GM23248 (cell line): ENCODE measurements at places on chromosomes 16 and 17.

DNA sequence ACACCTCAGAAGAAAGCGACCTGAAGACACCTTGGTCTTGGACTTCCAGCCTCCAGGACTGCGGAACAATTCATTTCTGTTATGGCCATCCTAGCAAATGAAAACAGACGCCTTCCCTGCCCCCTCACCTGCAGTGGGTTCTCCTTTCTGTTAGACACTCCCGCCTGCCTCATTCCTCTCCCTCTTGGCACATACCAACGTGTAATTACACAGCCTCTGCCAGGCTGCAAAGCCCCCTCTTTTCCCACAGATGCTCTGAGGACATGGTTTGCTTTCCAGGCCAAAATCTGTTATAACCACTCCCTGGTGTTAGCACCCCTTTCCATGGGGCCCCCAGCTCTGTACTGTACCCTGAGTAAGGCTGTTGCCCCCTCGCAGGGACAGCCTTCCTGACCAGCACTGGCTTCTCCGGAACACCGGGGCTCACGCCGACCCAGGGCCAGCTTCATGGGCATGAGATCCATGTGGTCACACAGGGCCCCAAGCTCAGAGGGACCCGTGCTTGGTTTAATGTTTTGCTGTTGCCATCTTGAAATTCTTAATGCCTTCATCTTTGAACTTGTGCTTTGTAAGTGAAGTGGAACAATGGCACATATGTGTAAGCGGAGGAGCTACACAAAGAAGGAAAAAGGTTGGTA lies 64.1 kb downstream of the SDK2 start:
- DNase-seq, result no peak

- no peak for DNase-seq
These were observed 18.4 kb downstream of the NPIPA1 start for GRCh38 chr16:14955546-14956231.

DNA sequence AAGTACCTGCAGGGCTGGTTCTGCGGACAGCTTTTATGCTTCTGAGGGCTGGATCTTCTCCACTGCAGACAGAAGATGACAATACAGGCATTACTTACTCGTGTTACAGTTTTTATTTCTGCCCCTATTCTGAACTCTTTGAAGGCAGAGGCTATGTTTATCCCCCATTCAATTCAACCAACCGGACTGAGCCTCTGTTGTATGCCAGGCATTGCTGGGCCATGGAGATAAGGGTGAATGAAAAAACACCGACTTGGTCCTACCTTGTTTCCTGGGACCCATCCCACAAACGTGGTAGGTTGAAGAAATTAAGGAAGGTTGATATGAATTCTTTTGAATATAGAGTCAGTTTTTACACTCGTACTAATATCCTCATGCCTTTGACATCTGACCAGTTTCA lies 10.0 kb upstream of the HP start:
- DNase-seq, result no peak

GRCh38 chr17:40553694-40554534 lies 11.4 kb downstream of the CCR7 start:
- DNase-seq, result peak; percentile 87

DNA sequence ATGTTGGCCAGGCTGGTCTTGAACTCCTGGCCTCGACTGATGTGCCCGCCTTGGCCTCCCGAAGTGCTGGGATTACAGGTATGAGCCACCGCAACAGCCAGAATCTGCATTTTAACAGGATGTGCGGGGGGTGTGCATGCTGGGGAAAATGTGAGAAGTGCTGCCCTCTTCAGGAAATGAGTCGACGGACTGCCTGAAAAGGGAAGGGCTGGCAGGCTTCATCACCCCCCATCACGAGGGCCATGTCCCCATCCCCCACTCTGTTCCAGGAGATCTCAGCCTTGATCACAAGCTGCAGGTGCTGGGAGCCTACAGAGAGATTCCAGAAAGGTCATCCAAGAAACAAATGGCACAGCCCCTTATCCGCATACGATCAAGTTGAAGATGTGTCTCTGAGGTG lies 195.3 kb upstream of the RPL38 start:
- peak; percentile 11 for DNase-seq

- DNase-seq, result peak; percentile 27
These were observed 105.3 kb downstream of the SPECC1 start for GRCh38 chr17:20114466-20114865.

DNA sequence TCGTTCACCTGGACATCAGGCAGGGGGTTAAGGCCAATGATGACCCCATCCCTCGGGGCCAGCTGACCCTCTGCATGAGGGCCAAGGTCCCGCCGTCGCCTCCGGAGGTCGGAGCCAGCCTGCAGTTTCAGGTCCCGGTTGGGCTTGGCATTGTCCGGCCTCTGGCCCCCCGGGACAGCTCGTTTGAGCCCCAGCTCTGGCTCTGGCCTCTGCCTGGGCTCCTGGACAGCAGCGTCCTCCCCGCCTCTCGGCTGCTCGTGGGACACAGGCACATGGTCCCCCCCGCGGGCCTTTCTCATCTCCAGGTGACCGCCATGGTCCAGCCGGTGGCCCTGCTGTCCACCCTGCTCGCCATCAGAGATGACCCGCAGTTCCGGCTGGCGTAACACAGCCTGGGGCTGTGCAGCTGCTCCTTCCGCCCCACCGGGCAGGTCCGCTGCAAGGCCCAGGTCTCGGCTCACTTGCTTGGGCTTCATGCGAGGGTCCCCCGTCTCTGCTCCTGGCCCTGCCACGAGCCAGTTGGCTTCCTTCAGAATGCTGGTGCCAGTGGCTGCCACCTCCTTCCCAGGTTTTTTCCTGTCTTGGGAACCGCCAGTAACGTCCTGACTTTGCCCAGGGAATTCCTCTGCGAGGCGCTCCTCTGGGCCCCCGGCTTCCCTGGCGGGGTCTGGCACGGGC lies 6.7 kb downstream of the NDUFAF8 start:
- DNase-seq, result no peak

DNA sequence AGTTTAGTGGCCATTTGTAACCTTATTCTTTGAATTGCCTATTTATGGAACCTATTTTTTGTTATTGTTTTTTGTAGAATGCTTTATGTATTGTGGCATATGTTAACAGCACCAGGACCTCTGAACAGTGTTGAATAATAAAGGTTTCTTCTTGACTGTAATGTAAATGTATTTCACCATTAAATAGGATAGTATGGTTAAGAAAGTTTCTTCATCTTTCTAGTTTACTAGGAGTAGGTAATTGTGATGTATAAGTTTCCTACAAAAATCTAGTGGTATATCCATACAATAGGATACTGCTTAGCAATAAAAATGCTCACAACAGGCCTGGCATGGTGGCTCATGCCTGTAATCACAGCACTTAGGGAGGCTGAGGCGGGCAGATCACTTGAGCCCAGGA lies 52.3 kb downstream of the TAOK1 start:
- DNase-seq, result no peak

DNA sequence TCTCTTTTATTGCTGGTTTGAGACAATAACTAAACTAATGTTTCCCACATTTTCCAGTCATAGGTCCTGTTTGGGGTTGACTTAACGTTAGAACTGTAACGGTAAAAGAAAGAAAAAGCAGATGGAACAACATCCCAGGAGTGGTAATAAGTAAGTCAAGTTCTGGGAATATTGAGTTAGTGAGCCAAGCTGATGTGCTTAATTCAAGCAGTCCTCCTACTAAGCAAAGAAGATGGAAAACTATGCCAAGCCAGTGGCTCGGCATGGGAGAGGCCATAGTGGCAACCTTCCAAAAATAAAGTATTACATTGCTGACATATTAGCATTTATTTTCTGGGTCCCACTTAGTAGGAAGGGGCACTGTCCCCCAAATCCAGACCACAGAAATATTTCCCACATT lies 161.7 kb upstream of the CDH5 start:
- DNase-seq, result peak; percentile 64

GRCh38 chr16:21134053-21134452 lies 16.6 kb downstream of the DNAH3 start:
- DNase-seq, result no peak

DNA sequence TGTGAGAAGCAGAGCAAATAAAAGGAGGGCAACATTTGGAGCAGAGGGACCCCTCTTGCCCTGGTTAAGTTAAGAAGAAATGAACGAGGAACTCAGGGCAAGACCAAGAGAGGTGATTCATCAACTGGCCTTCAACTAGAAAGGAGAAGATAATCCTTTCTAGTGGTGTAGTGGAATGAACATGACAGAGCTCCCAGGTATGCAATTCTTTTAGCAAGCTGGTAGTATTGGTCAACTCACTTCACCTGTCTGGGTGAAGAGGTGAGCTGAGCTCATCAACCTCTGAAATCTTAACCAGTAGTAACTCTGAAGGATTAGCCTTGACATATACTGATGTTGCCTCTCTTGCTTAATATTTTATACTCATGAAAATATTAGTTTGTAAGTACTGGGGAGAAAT lies 1024.7 kb upstream of the GOT2 start:
- no peak for DNase-seq

GRCh38 chr16:85686912-85687591 lies 1.7 kb downstream of the GINS2 start:
- DNase-seq, result no peak

- DNase-seq, result peak; percentile 93
These were observed 91.1 kb downstream of the SMG6 start for GRCh38 chr17:2212400-2212981.

DNA sequence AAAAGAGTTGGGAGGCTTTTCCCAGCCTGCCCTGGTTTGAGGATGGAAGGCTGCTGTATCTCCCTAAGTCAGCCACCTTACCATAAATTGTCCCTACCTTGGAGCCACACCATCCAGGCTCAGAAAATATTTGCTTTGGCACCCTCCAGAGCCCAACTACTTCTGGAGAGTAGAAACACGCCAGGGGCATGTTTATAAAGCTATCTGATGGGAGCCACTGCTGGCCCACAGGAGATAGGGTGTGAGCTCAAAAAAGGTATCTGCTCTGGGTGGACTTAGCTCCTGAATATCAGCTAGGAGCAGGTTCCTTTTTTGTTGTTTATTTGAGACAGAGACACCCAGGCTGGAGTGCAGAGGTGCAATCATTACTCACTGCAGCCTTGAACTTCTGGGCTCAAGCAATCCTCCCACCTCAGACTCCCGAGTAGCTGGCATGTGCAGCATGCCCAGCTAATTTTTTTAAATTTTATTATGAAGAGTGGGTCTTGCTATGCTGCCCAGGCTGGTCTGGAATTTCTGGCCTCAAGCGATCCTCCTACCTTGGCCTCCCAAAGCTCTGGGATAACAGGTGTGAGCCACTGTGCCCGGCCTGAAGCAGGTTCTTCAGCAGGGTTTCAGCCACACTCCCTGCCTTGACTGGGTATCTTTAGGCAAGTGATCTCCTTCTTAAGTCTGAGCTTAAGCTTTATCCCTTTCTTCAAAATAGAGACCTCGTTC lies 147.1 kb downstream of the SALL1 start:
- no peak for DNase-seq

DNA sequence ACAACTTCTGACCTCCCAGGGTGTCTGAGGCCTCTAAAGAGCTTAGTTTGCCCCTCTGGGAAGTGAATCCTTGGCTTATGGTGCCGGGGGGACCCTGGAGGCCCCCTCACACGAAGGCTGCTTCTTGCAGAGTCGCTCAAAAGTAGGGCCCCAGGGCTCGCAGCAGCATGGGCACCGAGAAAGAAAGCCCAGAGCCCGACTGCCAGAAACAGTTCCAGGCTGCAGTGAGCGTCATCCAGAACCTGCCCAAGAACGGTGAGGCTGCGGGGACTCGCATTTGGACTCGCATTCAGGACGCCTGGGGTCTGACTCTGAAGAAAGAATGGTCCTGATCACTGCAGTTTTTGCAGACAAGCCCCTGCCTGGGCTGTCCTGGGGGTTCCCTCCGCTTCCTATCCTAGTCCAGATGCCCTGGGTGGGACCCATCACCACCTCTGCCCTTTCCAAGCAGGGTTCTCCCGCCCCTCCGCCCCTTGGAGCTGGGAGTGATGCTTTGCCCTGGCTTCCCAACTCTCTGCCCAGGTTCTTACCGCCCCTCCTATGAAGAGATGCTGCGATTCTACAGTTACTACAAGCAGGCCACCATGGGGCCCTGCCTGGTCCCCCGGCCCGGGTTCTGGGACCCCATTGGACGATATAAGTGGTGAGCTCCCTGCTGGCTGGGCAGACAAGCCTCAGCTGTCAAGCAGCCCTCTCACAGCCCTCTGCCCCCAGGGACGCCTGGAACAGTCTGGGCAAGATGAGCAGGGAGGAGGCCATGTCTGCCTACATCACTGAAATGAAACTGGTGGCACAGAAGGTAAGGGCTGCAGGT lies 698 bp downstream of the ACBD4 start:
- peak; percentile 62 for DNase-seq

- no peak for DNase-seq
These were observed 19.1 kb downstream of the ETV4 start for GRCh38 chr17:43526886-43527648.

- no peak for DNase-seq
These were observed 962.1 kb upstream of the EEF2KMT start for GRCh38 chr16:6059671-6060070.

DNA sequence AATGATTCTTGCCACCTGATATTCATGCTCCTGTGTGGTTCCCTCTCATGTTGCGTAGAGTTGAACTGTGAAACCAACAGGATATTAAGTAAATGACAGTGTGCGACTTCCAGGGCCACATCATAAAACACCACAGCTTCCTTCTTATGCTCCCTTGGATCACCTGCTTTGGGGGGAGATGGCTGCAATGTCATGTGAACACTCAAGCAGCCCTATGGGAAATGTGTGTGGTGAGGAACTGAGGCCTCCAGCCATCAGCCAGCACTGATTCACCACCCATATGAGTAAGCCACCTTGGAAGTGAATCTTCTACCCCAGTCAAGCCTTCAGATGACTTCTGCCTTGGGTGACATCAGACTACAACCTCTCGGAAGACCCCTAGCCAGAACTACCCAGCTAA lies 427.5 kb downstream of the UTP18 start:
- DNase-seq, result no peak

DNA sequence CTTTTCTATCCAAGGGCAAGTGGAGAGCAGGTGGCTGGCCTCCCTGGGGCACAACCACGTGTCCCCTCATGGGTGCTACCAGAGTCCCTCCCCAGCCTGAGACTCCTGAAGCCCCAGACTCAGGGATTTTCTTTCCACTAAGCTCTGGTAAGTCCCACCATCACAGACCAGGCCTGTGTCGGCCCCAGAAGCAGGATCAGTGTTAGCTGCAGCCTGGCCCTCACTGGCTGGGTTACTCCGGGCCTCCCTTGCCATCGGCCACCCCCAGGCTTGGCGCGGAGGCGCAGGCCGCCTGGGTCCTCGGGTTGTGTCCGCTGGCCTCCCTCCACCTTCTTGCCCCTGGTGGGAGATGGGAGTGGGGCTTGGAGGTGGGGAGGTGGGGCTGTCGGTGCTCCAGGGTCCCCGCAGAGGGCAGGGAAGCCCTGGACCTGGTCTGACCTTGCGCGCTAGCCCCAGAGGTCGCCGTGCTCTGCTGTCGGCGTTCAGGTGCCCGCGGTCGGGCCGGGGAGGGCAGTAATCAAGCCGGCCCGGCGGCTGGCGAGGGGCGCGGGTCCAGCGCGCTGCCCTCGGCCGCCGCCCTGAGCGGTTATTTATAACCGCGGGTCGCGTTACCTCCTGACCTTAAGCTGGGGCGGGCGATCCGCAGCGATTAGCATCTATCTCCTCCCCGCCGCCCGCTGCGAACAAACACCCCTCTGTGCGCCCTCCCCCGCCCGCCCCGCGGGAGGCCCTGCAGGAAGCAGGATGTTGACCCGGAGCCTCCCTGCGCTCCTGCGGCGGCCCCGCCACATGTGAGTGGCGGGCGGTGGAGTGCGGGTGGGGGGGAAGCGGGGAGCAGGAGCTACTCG lies 78.1 kb upstream of the TOB1 start:
- peak; percentile 65 for DNase-seq

- DNase-seq, result no peak
These were observed 57.3 kb upstream of the CDC42EP4 start for GRCh38 chr17:73369111-73369521.
